ENCODE measurements at places on chromosomes 3 and 15. TPM values are rescaled to one million over a fixed set of nuclear protein-coding genes. Genes with fewer than 3 reads are reported as not detected.

DNA sequence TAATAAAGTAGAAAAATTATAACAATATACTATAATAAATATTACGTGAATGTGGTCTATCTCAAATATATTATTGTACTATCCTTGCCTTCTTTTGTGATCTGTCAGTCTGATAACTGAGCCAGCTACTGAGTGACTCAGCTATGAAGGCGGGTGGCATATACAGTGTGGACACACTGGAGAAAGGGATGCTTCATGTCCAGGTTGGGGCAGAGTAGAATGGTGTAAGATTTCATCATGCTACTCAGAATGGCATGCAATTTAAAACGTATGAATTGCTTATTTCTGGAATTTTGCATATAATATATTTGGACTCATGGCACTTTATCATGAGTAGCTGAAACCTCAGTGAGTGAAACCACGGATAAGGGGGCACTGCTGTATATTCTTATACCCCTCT lies 172.9 kb upstream of the TBC1D5 start:
- no peak for DNase-seq

DNA sequence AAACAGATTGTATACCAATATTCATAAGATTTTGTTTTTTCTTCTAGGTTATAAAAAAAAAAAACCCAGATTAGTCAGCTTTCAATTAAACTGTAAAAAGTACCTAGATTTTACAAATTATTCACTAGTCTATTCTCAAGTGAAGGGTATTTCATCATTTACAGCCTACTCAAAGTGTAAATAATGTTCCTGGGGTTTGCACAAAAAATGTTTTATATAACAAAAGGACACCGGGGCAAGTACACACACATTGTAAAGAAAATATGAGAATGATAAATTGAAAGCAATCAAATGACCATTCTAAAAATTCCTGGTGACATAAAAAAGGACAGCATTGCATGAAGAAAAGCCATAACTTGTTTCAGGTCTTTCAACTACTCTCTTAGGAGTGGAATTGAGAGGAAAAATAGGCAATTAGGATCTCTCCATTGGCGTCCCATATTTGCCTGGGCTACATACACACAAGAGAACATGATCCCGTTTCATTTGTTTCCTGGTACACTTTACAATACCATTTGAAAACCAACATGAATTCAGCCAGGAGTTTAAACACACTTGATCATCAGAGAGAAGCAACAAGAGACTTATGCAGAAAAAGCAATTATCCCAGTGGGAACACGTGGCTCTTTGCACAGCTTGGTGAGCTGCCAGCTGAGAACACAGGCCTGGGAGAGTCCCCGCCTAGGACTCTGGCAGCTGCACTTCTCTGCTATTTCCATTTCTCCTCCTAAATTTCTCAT lies 1039.2 kb downstream of the ROBO1 start:
- no peak for DNase-seq

Gene TNK2
- 136 TPM for total RNA-seq

DNA sequence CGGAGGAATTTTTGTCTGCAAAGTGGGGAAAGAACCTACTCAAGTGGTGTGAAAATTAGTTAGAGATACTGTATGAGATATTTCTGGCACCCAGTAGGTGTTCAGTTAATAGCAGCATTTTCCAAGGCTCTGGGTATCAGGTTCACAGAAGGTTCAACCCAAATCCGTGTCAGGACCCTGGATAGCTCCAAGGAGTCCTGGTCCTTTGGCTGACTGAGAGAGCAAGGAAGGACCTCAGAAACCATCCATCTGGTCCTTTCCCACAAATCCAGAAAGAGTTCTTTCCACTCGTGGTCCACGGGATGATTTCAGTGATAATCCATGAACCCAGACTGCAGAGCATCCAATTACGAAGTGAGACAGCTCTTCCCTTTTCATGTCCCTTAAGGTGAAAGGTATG lies 51.4 kb downstream of the SLC6A11 start:
- no peak for DNase-seq

Gene GABRB3
- total RNA-seq: 0.12 TPM

Gene A4GNT
- total RNA-seq: not detected

Gene SHISA5
- 271 TPM for total RNA-seq

GRCh38 chr15:90259524-90259923 lies 5.9 kb upstream of the NGRN start:
- no peak for DNase-seq

DNA sequence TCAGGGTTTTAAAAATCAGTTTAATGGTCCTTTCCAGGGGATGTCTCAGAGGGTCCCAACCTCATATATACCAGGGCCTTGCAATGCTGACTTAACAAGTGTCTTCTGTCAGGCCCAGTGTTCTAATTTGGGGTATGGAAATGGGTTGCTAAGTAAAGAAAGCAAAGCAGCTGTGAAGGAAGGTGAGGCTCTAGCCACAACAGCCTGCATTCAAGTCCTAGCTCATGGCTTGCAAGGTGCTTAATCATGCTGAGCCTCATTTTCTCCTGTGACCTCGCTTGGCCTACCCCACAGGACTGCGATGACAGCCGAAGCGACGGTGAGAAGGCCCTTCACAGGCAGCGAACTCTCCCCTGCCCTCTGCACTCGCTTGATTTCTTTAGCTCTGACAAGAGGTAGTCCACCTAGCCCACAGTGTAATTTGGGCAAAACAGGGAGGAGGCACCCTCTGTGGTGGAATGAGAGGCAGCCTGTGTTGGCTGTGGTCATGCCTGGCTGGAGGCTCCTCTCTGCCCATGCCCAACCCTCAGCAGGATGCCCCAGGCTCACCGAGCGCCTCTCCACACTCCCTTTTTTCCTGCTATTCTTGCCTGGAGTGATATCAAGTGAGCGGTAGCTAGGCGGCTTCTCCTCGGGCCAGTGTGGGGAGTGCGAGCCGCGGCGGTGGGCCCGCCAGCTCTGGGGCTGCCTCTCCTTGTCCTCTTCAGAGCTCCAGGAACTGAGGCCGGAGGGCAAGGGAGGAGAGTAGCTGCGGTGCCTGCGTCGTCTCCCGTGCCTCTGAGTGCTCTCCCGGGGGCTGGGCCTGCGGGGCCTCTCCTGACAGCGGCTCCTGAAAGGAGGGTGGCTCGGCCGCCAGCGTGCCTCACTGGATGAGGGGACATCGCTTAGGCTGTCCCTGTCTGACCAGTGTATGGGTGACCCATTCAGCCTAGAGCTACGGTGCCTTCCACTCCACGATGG lies 29.2 kb downstream of the ILDR1 start:
- DNase-seq: no peak

Gene CAPN3
- total RNA-seq: 5.5 TPM

GRCh38 chr15:36590838-36591237 lies 11.4 kb downstream of the CDIN1 start:
- peak; percentile 6 for DNase-seq

Gene PLXNB1
- 2.3 TPM for total RNA-seq

Gene CCR3
- total RNA-seq: not detected

Gene VEPH1
- not detected for total RNA-seq

DNA sequence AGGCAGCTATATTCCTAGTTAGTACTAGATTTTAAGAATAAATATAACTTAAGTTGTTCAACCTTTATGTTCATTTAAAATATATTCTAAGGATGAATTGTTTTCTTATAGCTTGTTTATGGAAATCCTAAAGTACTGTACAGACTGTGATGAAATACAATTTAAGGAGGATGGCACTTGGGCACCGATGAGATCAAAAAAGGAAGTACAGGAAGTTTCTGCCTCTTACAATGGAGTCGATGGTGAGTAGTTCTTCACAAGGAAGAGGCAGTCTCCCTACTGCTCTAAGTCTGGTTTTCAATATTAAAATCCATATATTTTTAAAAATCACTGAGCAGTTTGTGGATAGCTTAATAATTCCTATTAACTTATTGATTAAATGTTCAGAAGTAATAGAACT lies 29.6 kb downstream of the CALML4 start:
- DNase-seq: no peak

Gene MED12L
- 0.35 TPM for total RNA-seq

GRCh38 chr3:151431940-151432339 lies 28.9 kb downstream of the IGSF10 start:
- no peak for DNase-seq

GRCh38 chr15:64501396-64501715 lies 41.0 kb downstream of the ZNF609 start:
- DNase-seq: no peak

DNA sequence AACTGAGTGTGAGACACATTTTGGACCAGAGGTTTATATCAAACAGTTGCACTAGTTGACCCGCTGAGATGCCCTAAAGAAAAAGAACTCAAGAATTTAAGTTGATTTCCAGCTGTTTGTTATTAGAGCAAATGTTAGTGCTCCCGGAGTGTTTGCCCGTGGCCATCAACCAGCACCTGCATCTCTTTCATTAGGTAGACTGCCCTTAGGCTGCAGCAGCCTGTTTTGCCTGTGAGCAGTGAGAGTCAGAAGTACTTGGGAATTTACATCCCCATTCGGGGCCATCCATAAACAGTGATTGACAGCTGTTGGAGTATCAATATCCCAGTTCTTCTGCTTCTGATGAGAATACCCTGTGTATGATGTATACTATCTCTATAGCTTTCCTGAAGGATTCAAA lies 492.6 kb downstream of the RBMS3 start:
- no peak for DNase-seq

Gene GOLGA6B
- not detected for total RNA-seq

DNA sequence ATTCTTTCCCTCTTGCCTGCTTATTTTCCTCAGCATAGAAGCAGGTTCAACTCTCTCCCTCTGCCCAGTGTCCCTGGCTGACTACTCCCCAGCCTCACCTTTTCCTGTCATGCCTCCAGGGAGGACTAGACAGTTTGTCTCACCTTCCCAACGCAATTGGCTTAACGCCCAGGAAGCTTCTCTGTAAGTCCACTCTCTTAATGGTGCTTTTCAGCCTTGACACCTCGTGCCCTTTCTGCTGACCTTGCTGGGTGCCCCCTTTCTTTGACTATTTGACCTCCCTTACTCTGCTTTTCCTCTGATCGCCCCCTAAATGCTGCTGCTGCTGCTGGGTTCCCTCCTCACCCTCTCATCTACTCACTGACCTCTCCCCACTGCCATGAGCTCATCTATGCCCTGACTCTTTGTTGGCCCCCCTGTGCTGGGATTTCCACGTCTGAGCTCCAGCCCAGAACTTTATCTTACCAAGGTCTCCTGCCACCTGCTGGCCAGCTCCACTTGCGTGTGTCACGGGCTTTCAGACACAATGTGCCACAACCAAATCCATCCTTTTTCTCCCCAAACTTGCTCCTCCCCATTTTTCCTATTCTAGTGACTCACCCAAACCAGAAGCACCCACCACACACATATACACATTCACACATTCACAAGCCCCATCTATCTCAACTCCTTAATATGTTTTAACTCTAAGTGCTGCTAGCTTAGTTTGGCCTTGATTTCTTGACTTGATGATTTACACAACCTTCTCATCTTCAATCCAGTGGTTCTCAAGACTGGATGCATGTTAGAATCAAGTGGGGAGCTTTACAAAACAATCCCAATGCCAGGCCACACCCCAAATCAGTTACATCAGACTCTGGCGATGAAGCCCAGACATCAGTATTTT lies 16.6 kb downstream of the EPB42 start:
- peak; percentile 60 for DNase-seq

DNA sequence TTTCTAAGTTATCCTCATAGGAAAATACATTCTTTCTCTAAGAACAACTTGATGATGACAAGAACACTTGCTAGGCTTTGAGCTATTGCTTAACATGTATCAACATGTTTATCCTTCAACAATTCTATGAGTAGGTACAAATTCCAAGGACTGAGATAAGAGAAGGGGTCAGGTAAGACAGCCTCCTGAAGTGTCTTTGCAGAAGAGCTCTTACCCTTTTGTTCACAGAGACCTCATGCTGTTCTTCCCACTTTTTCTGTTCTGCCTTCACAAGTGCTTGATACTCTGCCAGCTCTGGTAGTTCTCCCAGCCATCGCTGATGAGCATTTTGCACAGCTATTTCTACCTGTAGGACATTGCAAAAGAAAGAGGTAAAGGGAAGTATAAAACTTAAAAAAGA lies 50.9 kb downstream of the CEP152 start:
- DNase-seq: no peak

GRCh38 chr3:151330899-151331298 lies 1.6 kb upstream of the P2RY13 start:
- DNase-seq: no peak

GRCh38 chr3:150414258-150414657 lies 6.2 kb downstream of the TSC22D2 start:
- no peak for DNase-seq

GRCh38 chr15:47374222-47374621 lies 343.1 kb upstream of the SEMA6D start:
- DNase-seq: no peak

All from activated CD4-positive, alpha-beta T cell treated with anti-CD3 and anti-CD28 coated beads, Interleukin-2, amount 10 ng/mL, durations not matched to agents 7 days and 5 days (primary cell).